ENCODE measurements at places on chromosomes 4 and X.
A peak's percentile ranks its signal among the peaks of the same experiment; 100 is the strongest.

DNA sequence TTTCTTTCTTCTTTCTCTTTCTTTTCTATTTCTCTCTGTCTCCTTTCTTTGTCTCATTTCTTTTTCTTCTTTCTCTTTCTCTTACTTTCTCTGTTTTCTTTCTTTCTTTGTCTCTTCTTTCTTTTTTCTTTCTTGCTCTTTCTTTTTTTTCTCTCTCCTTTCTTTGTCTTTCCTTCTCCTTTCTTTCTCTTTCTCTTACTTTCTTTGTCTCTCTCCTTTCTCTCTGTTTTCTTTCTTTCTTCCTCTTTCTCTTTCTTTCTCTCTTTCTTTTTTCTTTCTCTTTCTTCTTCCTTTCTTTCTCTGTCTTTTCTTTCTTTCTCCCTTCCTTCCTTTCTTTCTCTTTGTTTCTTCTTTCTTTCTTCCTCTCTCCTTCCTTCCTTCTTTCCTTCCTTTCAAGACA is 184.8 kb downstream of the CRLF2 start:
- no peak for DNase-seq

DNA sequence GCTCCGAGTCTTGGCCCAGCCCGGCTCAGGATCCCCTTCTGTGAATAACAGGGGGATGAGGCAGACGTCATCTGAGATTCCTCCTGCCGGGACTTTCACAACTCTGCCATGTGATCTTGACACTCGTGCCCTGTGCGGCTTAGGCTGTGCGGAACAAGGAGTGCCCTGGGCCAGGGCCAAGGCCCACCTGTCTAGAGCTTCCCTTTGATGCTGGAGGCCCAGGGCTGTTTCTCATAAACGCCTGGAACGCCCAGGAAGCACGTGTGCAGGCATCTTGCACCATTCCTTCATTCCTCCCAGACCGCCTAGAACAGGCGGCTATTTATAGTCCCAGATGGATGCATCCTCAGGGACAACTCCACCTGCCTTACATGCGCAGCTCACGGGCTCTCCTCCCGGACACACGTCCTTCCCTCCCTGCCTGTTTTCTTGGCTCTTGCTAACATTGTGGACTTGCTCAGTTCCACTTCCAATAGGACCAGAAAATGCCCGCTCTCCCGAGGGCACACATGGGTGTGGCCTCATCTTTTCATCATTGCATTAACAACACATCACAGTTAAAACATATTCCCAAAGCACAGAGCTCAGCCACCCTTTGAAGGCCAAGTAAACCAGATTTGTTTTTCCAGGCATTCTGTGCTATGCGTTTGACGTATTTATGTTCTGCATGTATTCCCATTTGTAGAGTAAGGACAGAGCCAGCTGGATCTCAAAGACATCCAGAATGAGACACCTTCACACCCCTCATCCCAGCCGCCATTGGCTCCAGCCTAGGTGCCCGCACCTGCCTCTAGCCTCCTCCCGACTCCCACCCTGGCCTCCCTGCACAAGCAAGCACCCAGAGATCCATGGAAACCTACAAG is 57.2 kb downstream of the ABLIM2 start:
- DNase-seq = no peak

- DNase-seq = no peak
Observed at GRCh38 chrX:53244610-53245009, 19.6 kb upstream of the KDM5C start.

DNA sequence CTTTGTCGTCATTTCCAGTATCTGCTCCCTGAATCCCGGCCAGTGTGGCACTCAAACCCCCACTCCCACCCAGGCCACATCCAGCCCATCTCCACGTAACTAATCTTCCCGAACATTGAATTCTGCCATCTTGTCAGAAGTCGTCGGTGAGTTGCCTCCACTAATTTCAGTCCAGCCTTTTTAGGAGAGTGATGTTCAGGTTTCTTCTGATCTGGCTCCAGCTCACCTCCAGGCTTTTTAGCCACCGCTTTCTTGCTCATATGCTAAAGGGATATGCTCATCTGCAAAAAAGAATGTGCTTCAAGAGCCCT is 1.3 kb downstream of the TMEM165 start:
- DNase-seq = peak; percentile 12

GRCh38 chrX:68827848-68828624 is 785 bp upstream of the EFNB1 start:
- peak; percentile 78 for DNase-seq

DNA sequence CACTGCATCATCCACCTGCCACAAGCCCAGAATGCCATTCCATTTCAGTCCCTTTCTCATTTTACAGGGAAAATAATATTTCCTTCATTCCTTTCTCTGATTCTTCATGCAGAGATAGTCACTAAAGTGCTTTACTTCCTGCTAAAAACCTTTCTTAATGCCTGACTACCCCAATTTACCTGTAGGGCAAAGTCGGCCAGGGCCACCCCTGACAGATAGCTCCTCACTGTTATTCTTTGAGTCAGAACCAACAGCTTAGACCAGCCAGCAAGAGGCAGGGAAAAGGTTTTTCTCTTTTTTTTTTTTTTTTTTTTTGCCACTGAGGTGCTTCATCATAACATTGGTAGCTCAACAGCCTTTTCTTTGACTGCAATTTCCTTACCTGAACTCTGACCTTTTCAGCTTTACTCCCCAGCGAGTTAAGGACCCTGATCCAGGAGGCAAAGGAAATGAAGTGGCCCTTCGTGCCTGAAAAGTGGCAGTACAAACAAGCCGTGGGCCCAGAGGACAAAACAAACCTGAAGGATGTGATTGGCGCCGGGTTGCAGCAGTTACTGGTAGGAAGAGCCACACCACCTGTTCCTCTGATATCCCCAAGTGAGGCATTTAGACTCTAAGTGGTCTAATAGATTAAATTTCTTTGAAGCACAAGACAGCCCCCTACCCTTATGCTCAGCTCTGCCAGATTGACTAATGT is 85.0 kb downstream of the ALPK1 start:
- no peak for DNase-seq

DNA sequence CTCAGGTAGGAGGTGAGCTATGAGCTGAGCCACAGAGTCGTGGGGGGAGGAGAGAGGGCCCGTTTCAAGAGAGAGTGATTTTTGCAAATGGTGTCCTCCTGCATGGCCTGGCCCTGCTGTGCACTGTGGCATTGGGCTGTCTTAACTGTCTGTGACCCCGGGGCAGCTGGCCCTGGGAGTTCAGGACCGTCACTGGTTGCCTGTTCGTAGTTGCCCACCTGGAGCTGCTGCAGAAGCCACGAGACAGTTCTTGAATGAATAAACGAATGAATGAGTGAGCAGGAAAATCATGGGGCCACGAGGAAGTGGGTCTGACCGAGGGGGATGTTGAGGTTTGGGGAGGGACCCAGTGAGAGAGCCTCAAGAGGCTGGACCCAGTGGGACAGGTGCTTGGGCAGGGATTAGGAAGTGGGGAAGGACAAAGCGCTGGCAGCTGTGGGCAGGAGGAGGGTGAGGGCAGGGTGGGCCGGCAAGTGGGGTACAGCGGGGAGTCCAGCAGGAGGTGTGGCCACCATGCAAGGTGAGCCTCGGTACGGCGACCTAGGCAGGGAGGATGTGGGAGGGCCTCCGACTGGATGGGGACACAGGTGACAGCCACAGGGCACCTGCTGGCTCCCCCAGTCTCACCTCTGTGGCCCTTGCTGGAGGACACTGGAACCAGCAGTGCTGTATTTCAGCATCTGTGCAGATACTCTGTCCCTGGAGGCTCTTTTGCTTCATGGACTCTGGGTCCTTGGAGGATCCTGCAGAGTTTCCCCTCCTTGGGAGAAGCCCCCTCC is 10.2 kb downstream of the RGS12 start:
- no peak for DNase-seq

GRCh38 chrX:21047034-21047455 is 327.2 kb upstream of the CNKSR2 start:
- DNase-seq = no peak

GRCh38 chr4:57865264-57865663 is 755.1 kb upstream of the IGFBP7 start:
- DNase-seq = peak; percentile 45

DNA sequence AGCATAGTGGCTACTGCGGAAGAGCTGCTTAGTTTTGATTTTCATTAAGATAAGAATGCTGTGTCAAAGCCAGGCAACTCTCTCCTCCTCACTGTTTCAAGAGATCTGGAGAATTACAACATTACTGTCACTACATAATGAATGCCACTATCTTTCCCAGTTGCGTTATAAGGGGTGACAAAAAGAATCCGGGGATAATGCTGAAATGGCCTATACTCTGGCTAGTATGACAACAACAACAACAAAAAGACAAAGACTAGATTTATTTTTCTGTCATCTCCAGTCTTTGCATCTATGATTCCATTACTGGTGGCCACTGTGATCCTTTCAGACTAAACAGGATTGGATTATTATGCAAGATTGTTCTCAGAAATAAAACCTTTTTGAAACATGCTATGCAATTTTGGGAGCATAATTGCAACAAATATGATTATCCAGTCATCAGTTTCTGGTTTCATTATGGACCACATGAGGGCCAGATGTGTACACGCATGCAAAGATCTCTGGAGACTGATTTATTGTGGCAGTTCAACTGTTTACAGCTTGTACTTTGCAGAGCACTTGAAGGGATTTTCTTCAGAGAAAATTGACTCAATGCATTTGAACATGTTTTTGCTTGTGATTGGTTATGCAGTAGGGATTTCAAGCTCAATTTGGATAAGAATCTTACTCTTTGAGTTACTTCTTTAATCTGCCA is 31.1 kb upstream of the SPANXB1 start:
- DNase-seq = no peak

DNA sequence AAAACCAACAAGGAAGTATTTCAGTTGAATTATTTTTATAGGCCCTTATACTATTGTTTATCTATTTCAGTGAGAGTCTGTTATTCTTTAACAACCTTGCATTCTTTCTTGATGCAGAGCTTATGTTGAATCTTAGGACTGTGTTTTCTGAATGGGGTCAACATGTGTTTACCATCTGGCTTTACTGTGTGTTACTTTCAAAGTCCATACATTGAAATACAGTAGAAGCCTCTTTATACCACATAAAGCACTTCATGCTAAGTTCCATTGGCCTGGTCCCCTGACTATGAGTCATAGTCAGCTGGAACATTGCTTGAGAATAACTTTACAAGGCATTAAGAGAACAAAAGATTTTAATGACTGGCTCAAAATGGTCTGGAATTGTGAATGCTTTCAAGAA is 152.6 kb downstream of the GASK1B start:
- no peak for DNase-seq

GRCh38 chr4:6290256-6290655 is 20.6 kb downstream of the WFS1 start:
- no peak for DNase-seq

GRCh38 chr4:3397128-3397527 is 44.6 kb upstream of the HGFAC start:
- no peak for DNase-seq

GRCh38 chrX:119625843-119626242 is 19.6 kb upstream of the NKRF start:
- DNase-seq = no peak

DNA sequence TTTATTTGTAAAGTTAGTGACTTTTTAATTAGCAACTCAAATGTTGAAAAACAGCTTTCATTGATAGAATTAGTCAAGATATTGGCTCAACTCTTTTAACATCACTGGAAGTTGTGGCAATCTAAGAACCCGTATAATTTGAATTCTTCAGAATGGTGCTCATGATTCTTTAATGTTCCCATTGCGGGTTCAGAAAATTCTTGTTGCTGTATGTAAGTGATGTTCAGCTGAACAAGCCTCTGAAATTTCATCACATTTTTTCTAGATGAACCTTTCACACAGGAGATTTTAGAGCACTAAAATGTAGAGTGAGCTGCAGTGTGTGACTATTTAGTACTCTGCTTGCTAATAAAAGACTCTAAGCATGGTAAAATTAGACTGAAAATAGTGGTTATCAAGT is 1317.7 kb downstream of the FSTL5 start:
- no peak for DNase-seq

DNA sequence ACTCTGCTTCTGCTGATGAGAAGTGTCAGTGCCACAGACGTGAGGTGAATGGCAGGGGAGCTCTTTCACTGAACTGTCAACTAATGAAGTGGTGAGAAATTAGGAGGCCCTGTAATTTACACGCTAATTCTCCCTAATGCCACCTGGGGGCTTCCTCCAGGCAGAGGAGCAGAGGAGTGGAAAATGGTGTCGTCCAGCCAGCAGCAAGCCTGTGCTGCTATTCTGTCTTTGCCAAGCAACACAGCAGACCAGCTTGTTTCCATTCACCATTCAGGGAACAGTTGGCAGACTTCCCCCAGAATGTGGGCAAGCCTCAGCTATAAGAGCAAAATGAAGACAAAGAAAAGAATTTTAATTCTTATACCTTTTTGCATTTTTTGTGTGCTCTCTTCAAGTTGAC is 245.2 kb upstream of the TET2 start:
- DNase-seq = peak; percentile 19

DNA sequence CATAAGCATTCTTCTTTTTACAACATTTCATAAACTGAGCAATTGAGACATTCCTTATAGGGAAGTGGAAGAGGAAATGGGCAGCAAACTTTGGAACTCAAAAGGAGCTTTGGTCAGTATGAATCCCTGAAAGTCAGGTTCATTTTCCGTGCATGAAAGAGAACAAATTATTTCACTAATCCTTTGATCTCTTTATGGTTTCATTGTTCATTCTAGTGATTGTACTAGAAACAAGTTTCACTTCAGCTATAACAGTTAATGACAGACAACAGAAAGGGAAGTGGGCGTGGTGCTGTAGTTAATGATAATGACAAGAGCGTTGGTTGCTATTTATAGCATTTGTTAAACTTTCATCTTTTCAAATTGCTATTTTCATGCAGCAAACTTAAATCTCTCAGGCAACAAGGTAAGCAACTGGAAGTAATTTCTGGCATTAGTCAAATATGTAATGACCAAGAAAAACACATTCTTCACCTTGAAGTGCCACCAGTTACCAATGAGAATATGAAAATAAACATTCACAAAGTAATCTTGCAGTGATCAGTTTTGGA is 98.4 kb downstream of the AREG start:
- DNase-seq = peak; percentile 31

- peak; percentile 55 for DNase-seq
Observed at GRCh38 chrX:153400146-153401132, 711 bp downstream of the PNMA6E start.

- DNase-seq = peak; percentile 95
Observed at GRCh38 chr4:40621592-40622512, 7.8 kb downstream of the RBM47 start.

DNA sequence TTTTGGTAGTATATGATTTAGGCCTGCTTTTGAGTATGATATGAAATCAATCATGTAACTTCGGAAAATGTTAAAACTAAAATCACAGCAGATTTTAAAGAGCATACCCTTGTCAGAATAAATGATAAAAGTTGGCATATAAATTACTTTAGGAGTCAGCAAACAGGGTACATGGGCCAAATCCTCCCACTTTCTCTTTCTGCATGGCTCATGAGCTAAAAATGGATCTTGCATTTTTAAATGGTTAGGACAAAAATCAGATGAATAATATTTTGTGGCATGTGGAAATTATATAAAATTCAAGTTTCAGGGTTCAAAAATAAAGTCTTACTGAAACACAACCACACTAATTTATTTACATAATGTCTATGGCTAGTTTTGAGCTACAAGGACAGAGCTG is 214.9 kb downstream of the GASK1B start:
- DNase-seq = no peak
